Activated CD8-positive, alpha-beta T cell treated with anti-CD3 and anti-CD28 coated beads, Interleukin-2, amount 10 ng/mL, durations not matched to agents 7 days and 5 days (primary cell): ENCODE measurements at places on chromosomes 7 and 10. TPM values are rescaled to one million over a fixed set of nuclear protein-coding genes. Genes with fewer than 3 reads are reported as not detected.

ADRB1 gene
- 0.29 TPM for total RNA-seq

DNA sequence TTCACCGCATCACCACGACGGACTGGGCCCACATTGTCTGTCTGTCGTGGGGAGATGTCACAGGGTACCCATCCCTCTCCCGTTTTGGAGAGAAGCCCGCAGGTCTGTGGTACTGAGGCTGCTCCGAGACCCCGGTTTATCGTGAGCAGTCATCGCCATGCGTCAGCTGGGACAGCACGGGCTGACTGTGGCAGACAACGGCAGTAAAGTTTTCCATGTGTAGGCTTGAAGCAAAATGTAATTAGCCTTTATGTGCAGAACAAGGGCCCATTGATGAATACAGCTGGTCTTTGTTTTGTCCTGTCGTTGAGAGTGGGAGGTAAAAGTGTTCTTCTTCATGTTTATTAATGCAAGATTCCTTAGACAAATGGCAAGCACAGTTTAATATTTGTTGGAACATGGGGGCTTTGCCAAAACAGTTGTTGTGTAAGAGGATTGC, 167.4 kb upstream of the SH2B2 start:
- no peak overlapping the region for H3K4me3 ChIP-seq
- H3K27ac ChIP-seq = no peak overlapping the region
- no peak for DNase-seq
- peaks cover 13% of the 10 kb centered on the region for H3K4me1 ChIP-seq
- no peaks in the 10 kb centered on the region for H3K27me3 ChIP-seq
- H3K36me3 ChIP-seq = peaks cover 2% of the 10 kb centered on the region

SPDYE2B gene
- not detected for total RNA-seq

DNA sequence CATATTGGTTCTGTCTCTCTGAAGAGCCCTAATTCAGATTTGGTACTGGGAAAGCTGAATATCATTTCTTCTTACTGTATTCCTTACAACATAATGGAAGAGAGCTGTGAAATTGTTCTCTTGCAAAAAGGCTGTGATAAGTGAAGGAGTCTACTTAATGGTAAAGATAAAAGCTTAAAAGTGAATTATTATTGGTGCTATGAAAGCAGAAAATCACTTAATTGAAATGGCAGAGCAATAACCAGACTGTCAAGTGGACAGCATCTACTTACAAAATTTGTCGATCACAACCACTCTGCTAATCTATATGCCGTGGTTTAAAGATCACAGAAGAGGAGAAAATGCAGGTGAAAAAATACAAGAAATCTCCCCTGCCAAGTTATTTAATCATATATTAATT, 264.7 kb upstream of the TEX47 start:
- no peak for DNase-seq
- H3K27ac ChIP-seq = no peak overlapping the region
- no peaks in the 10 kb centered on the region for H3K27me3 ChIP-seq
- H3K4me3 ChIP-seq = no peak overlapping the region
- H3K36me3 ChIP-seq = no peaks in the 10 kb centered on the region

DNA sequence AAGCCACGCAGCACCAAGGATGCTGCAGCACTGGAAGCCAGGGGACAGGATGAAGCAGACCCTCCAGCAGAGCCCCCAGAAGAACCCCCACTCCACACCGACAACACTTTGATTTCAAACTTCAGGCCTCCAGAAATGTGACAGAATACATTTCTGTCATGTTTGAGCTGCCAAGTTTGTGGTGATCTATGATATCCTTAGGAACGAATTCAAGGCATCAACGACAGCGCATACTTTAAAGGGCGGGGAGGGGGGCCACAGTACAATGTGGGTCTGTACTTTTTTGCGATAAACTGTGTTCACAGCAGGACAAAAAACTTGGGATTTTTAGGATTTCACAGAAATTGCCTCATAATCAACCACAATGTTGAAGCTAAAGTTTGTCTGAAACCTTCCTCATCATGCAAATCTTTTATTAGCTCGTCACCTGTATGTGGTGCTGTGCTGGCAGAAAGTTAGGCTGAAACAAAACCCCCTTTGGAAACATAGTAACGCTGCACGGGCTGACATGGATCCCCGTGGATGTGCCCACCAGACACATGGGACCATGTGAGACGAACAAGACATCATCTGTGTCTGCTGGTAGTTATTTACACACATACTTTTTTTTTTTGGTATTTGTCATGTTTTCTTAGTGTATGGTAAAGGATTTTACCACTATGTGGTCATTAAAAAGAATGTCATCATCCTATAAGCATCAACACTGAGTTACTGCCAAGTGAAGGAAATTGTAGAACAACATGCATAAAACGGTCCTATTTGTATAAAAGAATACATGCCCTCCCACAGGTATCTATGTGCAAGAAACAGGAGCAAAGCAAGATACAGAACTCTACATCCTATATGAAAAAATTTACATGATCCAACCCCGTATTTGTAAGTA, 113.3 kb upstream of the AFAP1L2 start:
- H3K27me3 ChIP-seq = no peaks in the 10 kb centered on the region
- H3K4me1 ChIP-seq = peaks cover 96% of the 10 kb centered on the region
- DNase-seq = no peak

DNA sequence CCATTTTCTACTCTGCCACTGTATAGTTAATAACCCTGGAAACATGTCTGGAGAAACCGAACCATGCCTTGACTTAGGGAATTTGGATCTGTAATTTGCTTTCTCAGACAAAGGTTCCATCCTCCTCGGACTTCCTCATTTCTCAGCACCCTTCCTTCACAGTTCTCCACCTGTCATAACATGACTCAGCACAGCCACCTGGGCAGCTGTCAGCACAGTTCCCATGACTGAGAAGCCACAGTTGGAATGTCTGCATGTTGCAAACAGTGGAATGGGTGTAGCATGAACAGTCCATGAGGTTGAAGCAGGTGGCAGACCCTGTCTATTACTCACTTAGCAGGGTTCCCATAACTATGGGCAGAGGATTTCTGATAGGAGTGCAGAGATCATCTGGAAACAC, 634 bp upstream of the OR9A4 start:
- DNase-seq = no peak
- H3K27ac ChIP-seq = no peak overlapping the region
- no peaks in the 10 kb centered on the region for H3K27me3 ChIP-seq
- no peak overlapping the region for H3K4me3 ChIP-seq
- H3K36me3 ChIP-seq = no peaks in the 10 kb centered on the region

GRCh38 chr7:32164341-32164996, 94.3 kb upstream of the PDE1C start:
- H3K4me1 ChIP-seq = no peaks in the 10 kb centered on the region
- no peak for DNase-seq
- no peak overlapping the region for H3K27ac ChIP-seq
- no peaks in the 10 kb centered on the region for H3K36me3 ChIP-seq
- H3K27me3 ChIP-seq = no peaks in the 10 kb centered on the region
- no peak overlapping the region for H3K4me3 ChIP-seq

GRCh38 chr7:31613604-31614003, 73.4 kb upstream of the PPP1R17 start:
- H3K27me3 ChIP-seq = no peaks in the 10 kb centered on the region
- no peaks in the 10 kb centered on the region for H3K4me1 ChIP-seq
- H3K27ac ChIP-seq = no peak overlapping the region
- no peak for DNase-seq

DNA sequence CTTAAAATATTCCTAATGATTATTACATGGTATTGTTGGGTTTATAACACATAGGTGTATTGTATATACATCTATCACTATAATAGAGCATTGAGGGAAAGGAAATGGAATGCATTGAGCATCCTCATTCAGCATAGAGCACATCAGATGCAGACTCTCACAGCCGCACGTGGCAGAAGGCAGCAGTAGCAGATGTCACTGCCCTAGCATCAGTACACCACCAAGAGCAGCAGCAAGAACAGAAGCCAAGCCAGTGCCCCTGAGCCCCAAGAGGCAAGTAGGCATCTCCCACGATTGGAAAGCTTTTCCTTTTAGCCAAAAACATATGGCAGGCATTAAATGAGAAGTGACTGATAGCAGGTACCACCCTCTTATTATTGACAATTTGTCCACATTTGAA, 510.0 kb downstream of the TNS3 start:
- no peaks in the 10 kb centered on the region for H3K36me3 ChIP-seq
- DNase-seq = no peak
- no peaks in the 10 kb centered on the region for H3K27me3 ChIP-seq
- no peak overlapping the region for H3K4me3 ChIP-seq
- no peak overlapping the region for H3K27ac ChIP-seq
- H3K4me1 ChIP-seq = no peaks in the 10 kb centered on the region

DNA sequence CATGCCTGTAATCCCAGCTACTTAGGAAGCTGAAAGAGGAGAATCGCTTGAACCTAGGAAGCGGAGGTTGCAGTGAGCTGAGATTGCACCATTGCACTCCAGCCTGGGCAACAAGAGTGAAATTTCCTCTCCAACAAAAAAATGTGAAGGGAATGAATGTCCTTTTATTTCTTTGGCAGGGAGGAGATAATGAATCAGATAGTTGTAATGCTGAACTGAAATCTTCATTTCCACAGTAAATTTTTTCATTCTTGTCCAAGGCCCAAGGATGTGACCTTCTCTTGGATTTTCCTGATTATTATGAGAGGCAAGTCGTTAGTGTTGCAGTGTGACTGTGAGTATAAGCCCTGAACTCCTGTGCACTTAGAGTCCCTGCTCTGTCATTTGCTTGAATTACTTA, 13.6 kb downstream of the STAMBPL1 start:
- no peaks in the 10 kb centered on the region for H3K27me3 ChIP-seq
- peaks cover 57% of the 10 kb centered on the region for H3K36me3 ChIP-seq

DLX6 gene
- not detected for total RNA-seq

DNA sequence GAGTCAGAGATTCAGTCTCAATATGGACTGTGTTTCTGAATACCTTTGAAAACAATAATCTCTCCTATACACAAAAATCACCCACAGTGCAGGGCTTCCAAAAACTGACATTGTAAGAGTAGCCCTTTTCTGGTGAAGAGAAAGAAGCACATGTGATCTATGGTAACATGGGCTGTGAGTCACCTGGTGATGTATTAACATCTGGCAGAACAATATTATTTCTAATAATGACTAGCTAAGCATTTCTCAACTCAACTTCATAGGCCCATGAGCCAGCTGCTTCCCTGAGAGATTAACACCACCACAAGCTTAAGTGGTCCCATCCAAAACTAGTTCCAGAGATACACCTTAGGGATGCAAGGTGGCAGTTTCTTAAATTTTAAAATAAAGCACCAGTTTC, 331.0 kb upstream of the NRP1 start:
- DNase-seq = no peak
- no peaks in the 10 kb centered on the region for H3K4me1 ChIP-seq
- H3K4me3 ChIP-seq = no peak overlapping the region
- H3K36me3 ChIP-seq = no peaks in the 10 kb centered on the region

CPVL gene
- total RNA-seq = not detected

FEZF1 gene
- not detected for total RNA-seq

DNA sequence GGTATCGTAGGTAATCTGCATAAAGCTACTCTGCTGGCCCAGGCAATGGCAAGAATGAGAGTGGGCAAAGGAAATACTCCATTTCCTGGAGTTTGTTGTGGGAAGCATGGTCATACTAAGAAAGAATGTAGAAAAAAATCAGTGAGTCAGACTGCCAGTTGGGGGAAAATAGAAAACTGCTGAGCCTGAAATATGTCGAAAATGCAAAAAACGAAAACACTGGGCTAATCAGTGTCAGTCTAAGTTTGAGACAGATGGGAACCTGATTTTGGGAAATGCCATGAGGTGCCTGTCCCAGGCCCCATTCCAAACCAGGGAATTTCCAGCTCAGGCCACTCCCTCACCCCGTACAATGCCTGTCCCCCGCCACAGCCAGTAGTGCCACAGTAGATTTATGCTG, 150.0 kb downstream of the ZNF33B start:
- no peaks in the 10 kb centered on the region for H3K4me1 ChIP-seq
- no peak overlapping the region for H3K4me3 ChIP-seq
- no peak for DNase-seq

TNRC18 gene
- total RNA-seq = 46.1 TPM

GRCh38 chr10:74841265-74841973, 15.0 kb downstream of the KAT6B start:
- H3K27ac ChIP-seq = no peak overlapping the region
- H3K36me3 ChIP-seq = peaks cover 44% of the 10 kb centered on the region
- no peak for DNase-seq
- H3K4me1 ChIP-seq = peaks cover 6% of the 10 kb centered on the region
- H3K27me3 ChIP-seq = no peaks in the 10 kb centered on the region

DNA sequence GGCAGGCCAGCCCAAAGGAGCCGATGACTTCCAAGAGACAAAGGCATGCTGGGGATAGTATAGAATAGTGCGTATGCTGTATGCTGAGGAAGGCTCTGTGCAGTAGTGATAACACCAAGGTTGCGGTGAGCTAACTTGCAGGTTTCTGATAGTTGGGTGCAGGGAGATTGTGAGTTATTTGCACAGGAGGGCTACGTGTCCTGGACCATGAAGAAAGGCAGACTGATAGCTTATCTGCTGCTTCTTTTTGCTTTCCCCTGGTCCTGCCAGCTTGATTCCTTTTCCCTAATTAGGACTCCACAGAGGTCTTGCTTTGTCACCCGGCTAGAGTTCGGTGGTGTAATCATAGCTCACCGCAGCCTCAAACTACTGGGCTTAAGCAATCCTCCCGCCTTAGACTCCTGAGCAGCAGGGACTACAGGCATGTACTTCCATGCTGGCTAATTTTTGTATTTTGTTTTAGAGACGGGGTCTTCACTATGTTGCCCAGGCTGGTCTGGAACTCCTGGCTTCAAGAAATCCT, 43.9 kb upstream of the ARHGAP12 start:
- H3K4me3 ChIP-seq = no peak overlapping the region
- H3K27me3 ChIP-seq = no peaks in the 10 kb centered on the region
- no peaks in the 10 kb centered on the region for H3K36me3 ChIP-seq
- no peak for DNase-seq

DNA sequence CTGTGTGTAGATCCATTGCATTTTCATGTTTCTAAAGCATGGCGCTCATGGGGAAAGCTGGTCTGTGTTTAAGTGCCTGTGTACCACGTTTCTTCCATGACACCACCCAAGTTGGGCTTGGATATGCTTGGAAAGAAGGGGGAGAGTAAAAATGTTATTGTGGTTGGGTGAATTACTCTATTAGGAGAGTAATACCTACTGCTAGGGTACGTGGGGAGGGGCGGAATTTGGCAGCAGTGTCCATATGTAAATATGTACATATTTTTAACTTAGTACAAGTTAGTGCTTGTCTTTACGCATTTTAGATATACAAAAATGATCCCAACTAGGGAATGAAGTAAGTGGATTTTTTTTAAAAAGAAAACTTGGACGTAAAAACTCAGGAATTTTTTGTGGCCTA, 42.9 kb upstream of the SAMD8 start:
- H3K27ac ChIP-seq = no peak overlapping the region
- H3K4me1 ChIP-seq = no peaks in the 10 kb centered on the region
- no peak for DNase-seq
- H3K36me3 ChIP-seq = no peaks in the 10 kb centered on the region
- H3K4me3 ChIP-seq = no peak overlapping the region
- no peaks in the 10 kb centered on the region for H3K27me3 ChIP-seq
